Central memory CD8-positive, alpha-beta T cell (primary cell): ENCODE measurements at places on chromosomes 13 and 19.

- no peak for DNase-seq
These were observed 146.4 kb upstream of the RFC3 start for GRCh38 chr13:33671560-33671959.

GRCh38 chr13:102878481-102878880, 32.6 kb downstream of the ERCC5 start:
- no peak for DNase-seq

- DNase-seq = no peak
These were observed 135.2 kb downstream of the PTPRS start for GRCh38 chr19:5205381-5205780.

- DNase-seq = no peak
These were observed 3.4 kb downstream of the EIF3G start for GRCh38 chr19:10116085-10116865.

DNA sequence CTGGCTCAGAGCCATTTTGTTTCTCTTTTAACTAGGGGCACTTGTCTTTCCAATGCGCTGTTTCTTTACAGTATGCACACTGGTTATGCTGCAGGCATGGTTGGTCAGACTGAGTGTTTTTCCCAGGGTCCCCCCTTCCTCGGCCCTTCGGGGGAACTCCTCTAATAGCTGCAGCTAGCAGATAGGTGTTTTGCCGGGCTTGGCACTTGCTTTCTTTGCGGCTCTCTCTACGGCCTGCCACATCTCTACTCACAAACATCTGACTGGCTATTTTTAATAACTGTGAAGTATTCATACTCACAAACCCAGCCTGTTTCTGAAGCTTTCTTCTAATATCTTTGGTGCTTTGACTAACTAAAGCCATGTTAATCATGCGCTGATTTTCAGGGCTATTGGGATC, 89.4 kb downstream of the SLC25A15 start:
- DNase-seq = no peak

- no peak for DNase-seq
These were observed 55.9 kb upstream of the LATS2 start for GRCh38 chr13:21117104-21117809.

- no peak for DNase-seq
These were observed 32.3 kb downstream of the ATP7B start for GRCh38 chr13:51978796-51979556.

GRCh38 chr19:42402376-42403116, 12.4 kb upstream of the CNFN start:
- no peak for DNase-seq

GRCh38 chr19:35291259-35291658, 702 bp upstream of the MAG start:
- DNase-seq = no peak

DNA sequence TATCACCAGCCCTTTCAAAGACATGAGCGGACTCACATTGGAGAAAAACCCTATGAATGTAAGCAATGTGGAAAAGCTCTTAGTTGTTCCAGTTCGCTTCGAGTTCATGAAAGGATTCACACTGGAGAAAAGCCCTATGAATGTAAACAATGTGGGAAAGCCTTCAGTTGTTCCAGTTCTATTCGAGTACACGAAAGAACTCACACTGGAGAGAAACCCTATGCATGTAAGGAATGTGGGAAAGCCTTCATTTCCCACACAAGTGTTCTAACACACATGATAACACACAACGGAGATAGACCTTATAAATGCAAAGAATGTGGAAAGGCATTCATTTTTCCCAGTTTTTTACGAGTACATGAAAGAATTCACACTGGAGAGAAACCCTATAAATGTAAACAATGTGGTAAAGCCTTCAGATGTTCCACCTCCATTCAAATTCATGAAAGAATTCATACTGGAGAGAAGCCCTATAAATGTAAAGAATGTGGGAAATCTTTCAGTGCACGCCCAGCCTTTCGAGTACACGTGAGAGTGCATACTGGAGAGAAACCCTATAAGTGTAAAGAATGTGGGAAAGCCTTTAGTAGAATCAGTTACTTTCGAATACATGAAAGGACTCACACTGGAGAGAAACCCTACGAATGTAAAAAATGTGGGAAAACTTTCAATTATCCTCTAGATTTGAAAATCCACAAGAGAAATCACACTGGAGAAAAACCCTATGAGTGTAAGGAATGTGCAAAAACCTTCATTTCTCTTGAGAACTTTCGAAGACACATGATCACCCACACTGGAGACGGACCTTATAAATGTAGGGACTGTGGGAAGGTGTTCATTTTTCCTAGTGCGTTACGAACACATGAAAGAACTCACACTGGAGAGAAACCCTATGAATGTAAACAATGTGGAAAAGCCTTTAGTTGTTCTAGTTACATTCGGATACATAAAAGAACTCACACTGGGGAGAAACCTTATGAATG, 17.6 kb downstream of the ZNF791 start:
- no peak for DNase-seq

- no peak for DNase-seq
These were observed 140.4 kb downstream of the PCDH20 start for GRCh38 chr13:61275251-61275650.

DNA sequence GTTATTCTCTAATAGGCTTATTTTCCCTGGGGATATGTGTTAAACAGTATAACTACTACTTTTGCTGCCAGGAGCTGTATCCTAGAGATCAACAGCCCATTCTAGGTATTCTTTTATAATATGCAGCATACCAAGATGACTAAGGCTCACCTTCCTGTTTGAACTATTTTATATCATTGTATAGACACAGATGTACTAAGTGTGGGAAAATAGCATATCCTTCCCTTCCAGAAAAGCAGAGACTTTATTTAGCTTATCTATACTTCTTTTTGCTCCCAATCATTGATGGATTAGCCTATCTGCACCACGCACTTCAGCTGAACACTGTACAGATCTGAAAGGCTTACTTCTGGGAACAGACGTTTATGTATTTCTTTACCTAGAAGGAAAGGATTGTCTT, 82.6 kb downstream of the MAB21L1 start:
- no peak for DNase-seq

GRCh38 chr19:50061650-50062049, 35.8 kb downstream of the ZNF473 start:
- no peak for DNase-seq

DNA sequence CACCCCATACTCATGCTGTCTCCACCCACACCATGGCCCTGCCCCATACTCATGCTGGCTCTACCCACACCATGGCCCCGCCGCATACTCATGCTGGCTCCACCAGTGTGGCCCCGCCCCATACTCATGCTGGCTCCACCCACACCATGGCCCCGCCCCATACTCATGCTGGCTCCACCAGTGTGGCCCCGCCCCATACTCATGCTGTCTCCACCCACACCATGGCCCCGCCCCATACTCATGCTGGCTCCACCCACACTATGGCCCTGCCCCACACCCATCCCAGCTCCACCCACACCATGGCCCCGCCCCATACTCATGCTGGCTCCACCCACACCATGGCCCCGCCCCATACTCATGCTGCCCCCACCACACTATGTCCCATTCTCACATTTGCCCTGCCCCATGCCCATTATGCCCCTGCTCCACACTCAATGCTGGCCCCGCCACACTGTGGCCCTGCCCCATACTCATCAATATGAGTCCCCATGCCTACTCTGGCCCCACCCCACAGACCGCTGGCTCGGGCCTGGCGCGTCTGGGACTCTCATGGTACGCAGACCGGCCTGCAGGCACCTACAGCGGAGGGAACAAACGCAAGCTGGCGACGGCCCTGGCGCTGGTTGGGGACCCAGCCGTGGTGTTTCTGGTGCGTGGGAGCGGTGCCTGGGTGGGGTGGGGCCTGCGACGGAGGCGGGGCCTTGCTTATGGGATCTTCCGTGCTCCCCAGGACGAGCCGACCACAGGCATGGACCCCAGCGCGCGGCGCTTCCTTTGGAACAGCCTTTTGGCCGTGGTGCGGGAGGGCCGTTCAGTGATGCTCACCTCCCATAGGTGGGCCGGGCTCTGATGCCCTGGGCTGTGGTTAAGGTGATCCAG, 3.7 kb upstream of the ARHGAP45 start:
- DNase-seq = no peak

DNA sequence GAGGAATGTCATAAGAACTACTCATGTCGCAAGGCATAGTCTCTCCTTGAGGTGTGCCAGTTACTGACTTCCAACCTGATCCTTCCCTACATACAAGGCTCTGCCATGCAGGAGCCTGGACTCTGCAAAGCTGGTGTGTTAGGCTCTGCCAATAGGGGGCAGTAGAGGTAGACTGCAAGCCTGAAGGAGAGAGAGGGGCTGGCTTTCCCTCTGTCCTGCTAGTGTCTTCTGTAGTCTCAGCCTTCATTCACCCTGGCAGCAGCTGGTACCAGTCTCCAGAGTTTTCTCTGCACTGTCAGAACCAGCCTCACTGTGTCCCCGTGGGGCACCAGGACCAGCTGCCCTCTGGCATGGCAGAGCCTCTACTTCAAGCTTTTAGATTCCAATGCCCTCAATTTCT, 14.5 kb downstream of the SHISA2 start:
- no peak for DNase-seq

DNA sequence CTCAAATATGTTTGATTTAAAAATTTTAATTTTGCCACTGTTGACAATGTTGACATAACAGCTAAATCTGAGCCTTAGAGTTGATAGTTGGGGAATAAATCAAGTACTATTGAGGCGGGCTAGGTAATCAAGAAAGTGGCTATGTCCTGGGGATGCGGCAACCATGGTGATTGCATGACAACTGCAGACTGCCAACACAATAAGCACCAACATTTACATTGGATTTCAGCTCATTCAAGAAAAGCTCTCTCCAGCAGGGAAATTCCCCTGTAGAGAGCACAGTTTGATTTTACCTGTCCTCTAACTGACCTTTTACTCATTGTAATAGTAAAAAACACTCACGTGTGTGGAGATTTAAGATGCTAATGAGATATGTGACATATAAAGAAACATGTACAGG, 63.1 kb downstream of the ZNF100 start:
- no peak for DNase-seq

- DNase-seq = no peak
These were observed 77.8 kb downstream of the TSHZ3 start for GRCh38 chr19:31271306-31271911.

GRCh38 chr13:24066405-24067295, 93.9 kb upstream of the SPATA13 start:
- no peak for DNase-seq

- peak; percentile 16 for DNase-seq
These were observed 427 bp downstream of the ZNF160 start for GRCh38 chr19:53102756-53103233.

DNA sequence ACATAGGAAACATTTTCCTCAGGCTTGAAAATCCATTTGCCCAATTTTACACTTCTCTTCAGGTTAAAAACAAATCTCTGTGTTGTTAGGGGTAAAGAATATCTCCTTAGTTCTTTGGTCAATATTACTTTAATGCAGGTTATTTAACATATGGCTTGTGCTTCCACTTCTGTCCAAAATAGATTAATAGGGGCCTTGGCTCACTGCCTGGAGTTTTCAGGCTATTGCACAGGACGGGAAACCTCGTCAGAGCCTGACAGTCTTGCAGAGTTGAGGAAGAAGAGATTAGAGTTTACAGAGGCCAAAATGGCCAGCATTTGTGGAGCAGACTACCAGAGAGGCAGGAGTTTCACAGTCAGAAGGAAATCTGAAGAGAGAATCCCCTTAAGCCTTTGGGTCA, 863.9 kb upstream of the GPC6 start:
- DNase-seq = no peak

DNA sequence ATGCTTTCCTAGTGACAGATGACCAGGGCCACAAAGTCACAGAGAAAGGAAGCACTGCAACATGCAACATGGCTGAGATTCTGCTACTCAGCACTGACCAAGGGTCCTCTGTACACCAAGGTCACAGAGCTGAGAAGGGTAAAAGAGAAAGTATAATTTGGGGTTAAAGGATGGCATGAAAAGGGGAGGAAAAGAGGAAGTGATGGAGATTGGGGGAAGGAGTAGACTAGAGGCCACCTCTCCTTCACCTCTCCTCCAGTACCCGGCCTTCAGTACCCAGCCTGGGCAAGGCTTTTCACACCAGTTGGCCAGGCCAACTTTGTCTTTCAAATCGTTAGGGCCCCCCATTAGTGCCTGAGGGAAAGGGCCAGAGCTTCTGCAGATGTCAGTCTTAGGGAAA, 6.3 kb upstream of the RPS19 start:
- no peak for DNase-seq

DNA sequence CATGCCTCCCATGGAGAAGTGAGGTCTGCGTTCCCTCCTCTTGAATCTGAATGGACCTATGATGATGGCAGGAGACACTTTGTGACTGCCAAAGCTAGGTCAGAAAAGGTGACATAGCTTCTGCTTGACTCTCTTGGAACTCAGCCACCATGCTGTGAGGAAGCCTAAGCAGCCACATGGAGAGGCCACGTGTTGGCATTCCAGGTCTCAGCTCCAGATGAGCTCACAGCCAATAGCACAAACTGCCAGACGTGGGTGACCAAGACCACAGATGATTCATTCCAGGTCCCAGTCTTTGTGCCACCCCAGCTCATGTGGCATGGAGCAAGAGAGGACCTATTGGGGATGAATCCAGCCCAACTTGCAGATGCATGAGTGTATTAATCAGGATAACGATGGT, 8.7 kb upstream of the GGACT start:
- no peak for DNase-seq
